ENCODE measurements at places on chromosomes 6 and 20. TPM values are rescaled to one million over a fixed set of nuclear protein-coding genes. Genes with fewer than 3 reads are reported as not detected.

The ZC3H12D gene
- 0.07 TPM for total RNA-seq

The RNGTT gene
- total RNA-seq, result 11.0 TPM

The PDE7B gene
- total RNA-seq, result 1.6 TPM

The GPR63 gene
- 0.68 TPM for total RNA-seq

The BEND6 gene
- total RNA-seq, result 1.7 TPM

The MYCT1 gene
- total RNA-seq, result not detected

The SAPCD1 gene
- 3.0 TPM for total RNA-seq

The BPIFA1 gene
- total RNA-seq, result not detected

The EDN1 gene
- total RNA-seq, result 42.8 TPM

The DOK5 gene
- not detected for total RNA-seq

The CDC5L gene
- total RNA-seq, result 14.2 TPM

The CPXM1 gene
- not detected for total RNA-seq

The STMND1 gene
- not detected for total RNA-seq

The SRMS gene
- total RNA-seq, result not detected
